Activated CD8-positive, alpha-beta T cell treated with anti-CD3 and anti-CD28 coated beads for 36 hours (primary cell): ENCODE measurements at places on chromosomes 16 and 17. TPM values are rescaled to one million over a fixed set of nuclear protein-coding genes. Genes with fewer than 3 reads are reported as not detected.

- DNase-seq, result no peak
Observed at GRCh38 chr17:61678339-61678738, 87.3 kb upstream of the NACA2 start.

GRCh38 chr17:68450391-68450790, 6.9 kb downstream of the WIPI1 start:
- no peak for DNase-seq

DNA sequence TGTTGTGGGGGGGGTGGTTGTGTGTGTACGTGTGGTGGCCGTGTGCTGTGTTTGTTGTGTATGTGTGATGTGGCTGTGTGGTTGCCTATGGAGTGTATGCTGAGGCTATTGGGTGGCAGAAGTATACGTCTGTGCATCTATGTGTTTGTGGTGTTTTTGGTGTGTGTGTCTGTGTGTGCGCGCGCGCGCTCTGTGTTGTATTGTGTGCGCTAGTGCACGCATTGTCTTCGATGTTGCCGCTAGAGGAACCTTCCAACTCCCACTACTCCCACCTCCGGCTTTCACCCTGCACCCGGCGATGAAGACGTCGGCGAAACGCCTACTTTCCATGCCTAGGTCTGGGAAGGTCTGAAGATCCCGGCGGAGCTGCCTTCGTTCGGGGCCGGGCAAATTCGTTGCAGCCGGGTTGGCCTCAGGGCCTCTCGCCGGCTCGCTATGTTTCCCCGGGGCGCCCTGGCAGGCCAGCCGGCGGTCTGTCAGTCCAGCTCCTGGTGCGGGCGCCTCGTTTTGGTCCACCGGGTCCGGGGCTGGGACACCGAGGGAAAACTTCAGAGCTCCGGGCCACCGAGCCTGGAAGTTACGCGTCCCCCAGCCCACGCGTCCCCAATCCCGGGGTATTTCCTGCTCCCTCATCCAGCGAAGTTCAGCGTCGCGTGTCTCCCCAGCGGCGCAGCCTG, 5.2 kb upstream of the DLX4 start:
- no peak for DNase-seq

GRCh38 chr17:15392326-15392741, 50.9 kb upstream of the TEKT3 start:
- DNase-seq, result no peak

- no peak for DNase-seq
Observed at GRCh38 chr17:80930335-80931279, 61.0 kb upstream of the CHMP6 start.

GRCh38 chr17:41026715-41027471, at the start of gene KRTAP1-5:
Gene KRTAP1-5 (minus strand): TSS chr17:41027208. CDS start chr17:41027155, 53 bp downstream.
- no peak for DNase-seq

- DNase-seq, result peak; percentile 68
Observed at GRCh38 chr17:81510785-81511553, 1.6 kb downstream of the ACTG1 start.

DNA sequence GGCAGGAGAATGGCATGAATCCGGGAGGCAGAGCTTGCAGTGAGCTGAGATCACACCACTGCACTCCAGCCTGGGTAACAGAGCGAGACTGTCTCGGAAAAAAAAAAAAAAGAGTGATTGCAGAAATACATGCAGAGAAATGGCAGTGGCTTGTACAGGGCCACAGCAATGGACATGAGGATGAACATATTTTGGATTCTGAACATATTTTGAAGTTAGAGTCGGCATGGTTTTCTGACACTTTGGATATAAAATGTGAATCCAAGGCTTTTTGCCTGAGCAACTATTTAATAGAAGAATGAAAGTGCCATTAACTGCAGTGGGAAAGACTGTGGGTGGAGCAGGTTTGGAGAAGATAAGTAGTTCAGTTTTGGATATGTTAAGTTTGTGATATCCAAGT, 35.8 kb downstream of the CPD start:
- no peak for DNase-seq

DNA sequence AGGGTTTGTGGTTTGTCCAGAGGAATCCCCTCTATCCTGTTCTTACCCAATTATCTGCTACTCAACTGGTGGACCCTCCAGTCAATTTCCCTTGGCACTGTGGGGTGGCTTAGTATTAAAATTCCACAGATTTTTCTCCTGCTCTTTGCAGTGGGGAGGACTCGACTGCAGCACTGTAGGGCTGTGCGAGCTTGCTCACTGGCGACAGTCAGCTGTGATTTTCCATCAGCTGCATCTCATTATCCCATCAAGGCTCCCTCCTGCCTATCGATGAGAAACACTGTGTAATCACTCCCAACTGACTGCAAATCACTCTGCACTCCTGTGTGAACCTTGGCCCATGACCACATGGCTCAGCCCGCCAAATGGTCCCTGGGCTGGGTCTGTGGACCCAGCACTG, 90.5 kb upstream of the MAF start:
- DNase-seq, result no peak

GRCh38 chr16:2663553-2664546, 18.5 kb upstream of the KCTD5 start:
- DNase-seq, result peak; percentile 85

DNA sequence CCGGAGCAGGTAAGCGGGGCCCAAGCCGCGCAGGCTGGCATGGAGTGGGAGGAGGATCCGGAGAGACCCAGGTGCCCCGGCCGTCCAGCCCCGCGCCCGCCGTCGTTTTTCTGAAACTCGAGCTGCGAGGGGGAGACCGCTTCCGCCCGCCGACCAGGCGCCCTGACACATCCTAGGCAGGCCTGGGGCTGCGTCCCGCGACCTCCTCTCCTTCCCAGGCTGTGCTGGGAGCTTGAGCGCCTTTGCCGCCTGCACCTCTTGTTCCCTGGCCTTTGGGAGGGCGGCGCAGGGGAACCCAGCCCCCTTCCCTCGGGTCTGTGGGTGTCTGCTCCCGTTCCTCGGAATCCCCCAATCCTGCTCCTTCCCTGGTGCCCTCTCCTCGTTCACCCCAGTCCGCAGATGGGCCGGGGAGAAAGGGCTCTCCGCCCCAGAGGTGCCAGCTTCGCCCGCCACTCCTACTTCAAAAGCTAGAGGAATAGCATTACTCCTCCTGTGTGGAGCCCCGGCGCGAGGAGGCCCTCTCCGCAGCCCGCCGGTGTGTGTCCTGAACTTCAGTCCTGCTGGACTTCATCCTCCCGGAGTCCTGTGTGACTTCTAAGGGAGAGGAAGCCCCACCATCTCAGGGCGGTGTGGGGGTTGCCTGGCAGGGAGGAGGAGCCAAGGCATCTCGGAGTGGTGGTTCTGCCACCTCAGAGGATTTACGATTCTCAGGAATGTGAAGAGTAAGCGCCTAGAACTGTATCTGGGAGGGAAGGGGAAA, 1.0 kb downstream of the NHERF1 start:
- DNase-seq, result peak; percentile 78

The SIAH1 gene
- total RNA-seq, result 13.3 TPM

The HAPSTR1 gene
- total RNA-seq, result 53.4 TPM

The BEAN1 gene
- not detected for total RNA-seq
